Glutamatergic neuron (in vitro differentiated cells): ENCODE measurements at places on chromosomes 6 and 20. TPM values are rescaled to one million over a fixed set of nuclear protein-coding genes. Genes with fewer than 3 reads are reported as not detected.

NKAPL gene
- total RNA-seq = 0.69 TPM

HLA-DPA1 gene
- 1.0 TPM for total RNA-seq

FRMD1 gene
- not detected for total RNA-seq

KCNK16 gene
- total RNA-seq = not detected

- no peak for DNase-seq
Measured at GRCh38 chr6:11445146-11445545, 92.4 kb upstream of the TMEM170B start.

- no peak for DNase-seq
Measured at GRCh38 chr6:16949716-16950115, 152.1 kb upstream of the STMND1 start.

GRCh38 chr6:109393886-109394281 lies 11.6 kb upstream of the CD164 start:
- no peak for DNase-seq

GRCh38 chr6:105545947-105546731 lies 143.3 kb upstream of the PREP start:
- no peak for DNase-seq

DNA sequence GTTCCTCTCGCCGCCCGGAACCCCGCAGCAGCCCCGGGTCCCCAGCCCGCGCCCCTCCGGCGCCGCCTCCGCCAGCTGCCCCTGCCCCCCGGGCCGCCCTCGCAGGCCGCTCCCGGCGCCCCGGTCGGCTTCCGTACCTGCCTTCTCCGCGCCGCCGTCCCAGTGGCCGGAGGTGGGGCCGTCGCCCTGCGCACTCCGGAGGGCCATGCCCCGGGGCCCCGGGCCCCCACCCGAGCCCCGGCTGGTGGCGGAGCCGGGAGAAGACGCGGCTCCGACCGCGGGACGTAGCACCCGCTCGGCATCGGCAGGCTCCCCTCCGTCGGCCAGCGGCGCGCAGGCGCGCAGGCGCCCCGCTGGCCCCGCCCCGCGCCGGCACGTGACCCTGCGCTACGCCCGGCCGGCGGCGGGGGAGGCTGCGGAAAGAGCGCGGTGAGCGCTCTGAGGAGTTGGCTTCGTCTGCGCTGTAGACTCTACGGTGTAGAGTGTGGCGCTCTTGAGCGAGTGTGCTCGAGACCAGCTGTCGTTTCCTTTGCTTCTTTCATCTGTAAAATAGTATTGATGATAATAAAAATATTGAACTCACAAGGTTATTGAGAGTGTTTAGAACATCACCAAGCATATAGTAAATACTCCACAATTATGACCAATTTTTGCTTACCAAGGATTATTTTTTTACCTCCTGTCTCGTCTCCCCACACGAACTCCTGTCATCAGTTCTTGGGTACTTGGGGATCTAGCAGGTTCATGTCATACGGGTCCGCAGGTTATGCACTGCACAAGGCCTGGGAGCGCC lies at the start of gene TBC1D20:
Gene TBC1D20 (minus strand): TSS at position 335 of the 793 bp plus-strand sequence. CDS start 128 bp downstream, at position 207.
- peak; percentile 86 for DNase-seq

- DNase-seq = no peak
Measured at GRCh38 chr20:45518282-45518681, 2.9 kb upstream of the SPINT3 start.

DNA sequence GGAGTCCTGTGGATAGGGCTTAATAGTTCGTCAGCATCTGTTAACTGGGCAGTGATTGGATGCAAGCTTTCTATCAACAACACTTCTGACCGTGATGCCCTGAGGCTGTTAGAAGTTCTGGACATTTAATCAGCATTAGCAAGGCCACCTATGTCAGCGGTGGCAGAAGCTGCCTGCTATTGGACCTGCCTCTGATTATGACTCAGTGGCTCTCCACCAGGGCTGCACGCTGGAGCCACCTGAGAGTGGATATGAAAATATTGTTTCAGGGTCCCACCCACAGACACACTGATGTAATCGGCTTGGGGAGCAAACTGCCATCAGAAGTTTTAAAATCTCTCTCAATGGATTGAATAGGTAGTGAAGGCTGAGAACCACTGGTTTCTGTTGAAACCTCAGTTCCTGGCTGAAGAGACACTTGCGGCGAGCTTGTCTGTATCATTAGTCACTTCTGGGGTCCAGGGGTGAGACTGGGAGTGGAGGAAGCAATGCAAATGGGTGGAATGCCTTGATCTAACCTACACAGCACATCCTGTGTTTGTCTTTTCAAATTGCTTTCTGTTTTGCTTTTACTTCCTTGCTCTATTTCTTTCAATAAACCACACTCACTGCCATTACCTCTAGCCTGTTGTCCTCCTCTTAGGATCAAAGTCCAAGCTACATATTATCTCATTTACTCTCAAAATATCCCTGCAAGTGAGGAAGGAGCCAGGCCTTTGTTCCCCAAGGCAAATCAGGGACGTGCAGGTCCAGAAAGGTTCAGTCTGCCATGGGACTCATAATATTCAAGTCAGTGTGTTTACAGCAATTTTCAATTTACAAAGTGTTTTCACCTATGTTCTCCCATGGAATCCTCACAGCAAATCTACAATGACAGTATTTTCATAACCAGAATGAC lies 4.2 kb downstream of the CLIC5 start:
- no peak for DNase-seq

DNA sequence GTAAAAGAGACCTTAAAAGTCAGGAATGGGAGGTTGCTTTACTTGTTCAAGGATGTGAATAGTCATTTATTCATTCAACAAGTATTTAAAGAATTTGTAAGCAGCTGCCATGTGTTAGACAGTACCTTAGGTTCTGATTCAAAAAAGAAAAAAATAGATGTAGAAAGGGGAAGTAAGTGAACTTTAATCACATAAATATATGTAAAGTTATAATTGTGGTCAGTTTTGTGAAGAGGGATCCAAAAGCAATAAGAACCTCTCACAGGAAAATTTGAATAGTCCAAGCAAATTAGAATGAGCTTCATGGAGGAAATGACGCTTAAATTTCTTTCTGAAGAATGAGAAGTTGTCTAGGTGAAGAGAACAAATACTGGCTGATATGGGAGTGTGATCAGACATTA lies 596.1 kb upstream of the CITED2 start:
- DNase-seq = no peak

- no peak for DNase-seq
Measured at GRCh38 chr20:13296070-13296469, 75.0 kb downstream of the ISM1 start.

DNA sequence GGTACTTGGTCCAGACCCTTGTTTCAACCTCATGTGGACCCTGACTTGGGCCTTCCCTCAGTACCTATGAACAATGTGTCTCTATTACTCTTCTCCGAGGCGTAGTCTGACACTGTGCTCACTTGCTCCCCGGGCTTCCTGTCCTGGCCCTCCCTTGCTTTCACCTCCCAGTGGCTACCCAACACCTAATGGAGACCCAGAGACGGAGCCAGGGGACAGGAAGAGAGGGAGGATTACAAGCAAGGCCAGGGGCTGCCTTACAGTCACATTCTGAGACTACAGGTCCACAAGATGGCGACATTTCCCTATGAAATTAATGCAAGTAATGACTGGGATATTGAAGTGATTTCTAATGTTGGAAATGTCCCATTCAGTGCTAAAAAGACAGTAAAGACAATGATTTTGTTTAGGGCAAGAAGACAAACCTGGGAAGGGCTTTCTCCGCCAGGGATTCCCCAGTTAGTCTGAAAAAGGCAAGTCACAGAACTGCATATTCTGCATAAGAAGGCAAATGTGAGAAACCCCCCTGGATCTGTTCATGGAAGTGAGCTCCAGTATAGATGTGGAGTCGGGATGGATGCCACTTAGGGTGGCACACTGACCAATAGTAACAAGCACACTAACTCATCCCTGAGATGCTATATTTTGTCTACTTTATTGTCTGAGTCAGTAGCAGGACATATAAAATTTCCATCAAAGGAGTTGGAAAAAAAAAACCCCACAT lies 44.0 kb upstream of the ZBTB24 start:
- peak; percentile 28 for DNase-seq
